Motor neuron (in vitro differentiated cells): ENCODE measurements at places on chromosomes 5 and 9.

DNA sequence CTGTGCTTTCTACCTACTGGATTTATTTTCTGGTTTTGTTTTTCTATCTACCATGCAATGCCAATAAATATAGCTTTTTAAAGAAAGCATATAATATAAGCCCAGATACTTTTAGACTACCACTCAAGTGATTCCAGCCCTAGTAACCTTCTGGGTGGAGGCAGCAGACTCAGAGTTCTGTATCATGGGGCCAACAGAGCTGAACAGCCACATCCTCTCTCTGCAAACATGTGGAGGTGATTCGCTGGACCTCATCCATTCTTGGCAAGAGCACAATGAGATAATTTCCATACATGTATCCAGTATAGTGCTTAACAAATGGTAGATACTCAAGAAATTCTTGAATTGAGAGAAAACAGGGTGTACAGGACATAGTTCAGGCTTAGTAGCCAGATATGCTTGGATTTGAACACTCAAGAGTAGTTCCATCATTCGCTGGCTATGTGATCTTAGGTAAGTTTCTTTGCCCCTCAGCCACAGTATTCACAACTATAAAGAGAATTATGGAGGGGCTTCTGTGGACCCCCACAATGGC, 124.5 kb downstream of the ASTN2 start:
- no peak for ATAC-seq

GRCh38 chr9:86821006-86821845, 126.1 kb downstream of the GAS1 start:
- no peak for ATAC-seq

GRCh38 chr9:124454296-124454695, 4.0 kb downstream of the ADGRD2 start:
- no peak for ATAC-seq

DNA sequence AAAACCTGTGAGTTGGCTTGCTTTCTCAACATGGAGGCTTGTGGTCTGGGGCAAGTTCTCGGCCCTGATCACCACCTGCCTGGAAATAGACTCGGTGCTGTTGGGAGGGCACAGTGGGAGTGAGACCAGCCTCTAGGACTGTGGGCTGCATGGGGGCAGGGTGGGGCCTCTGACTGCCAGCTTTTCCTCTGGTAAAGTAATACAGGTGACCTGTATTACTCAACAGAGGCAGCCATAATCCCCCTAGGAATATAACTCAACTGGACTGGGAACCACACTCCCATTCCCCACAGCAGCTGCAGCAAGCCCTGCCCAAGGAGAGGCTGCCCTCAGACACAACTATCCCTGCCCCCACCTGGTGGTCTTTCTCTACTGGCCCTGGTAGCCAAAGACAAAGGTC, 72.8 kb downstream of the C9orf153 start:
- no peak for ATAC-seq

DNA sequence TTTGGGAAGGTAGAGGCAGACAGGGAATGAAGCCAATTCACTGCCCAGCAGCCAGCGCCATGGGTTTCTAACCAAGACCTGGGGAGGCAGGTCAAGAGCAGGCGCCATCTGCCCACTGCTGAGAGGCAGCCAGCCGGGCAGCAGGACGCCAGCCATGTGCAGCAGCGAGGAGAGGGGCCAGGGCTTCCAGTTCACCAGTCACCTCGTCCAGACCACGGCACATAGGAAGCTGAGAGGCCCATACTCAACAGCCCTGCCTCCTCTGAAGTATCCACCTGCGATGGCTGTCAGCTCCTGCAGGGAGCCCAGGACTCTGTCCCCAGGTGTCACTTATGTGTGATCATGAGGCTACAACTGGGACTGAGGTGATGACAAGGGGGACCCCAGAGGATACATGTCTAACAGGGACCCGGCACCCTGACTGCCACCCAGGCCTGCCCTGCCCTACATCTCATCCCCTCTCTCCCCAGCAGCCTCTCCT, 30.1 kb downstream of the IPPK start:
- ATAC-seq, result no peak

DNA sequence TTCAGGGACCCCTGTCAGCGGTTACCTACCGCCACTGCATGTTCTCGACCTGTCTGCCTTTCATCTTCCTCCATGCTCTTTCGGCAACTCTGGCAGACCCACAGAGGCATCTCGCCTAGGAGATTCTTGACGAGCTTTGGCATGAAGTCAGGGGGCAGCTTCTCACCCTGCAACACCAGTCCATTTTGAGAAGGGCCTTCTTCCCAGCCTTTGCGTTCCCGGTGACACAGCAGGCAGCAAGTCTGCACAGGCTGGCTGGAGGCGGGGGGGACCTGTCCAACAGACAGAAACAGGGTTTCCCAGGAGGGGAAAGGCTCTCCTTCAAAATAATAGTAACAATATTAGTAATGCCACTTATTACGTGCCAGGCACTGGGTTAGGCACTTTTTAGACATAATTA, 15.5 kb downstream of the FAM193B start:
- ATAC-seq, result no peak

- ATAC-seq, result peak; percentile 65
Observed at GRCh38 chr5:172167895-172168294, 20.1 kb downstream of the STK10 start.

DNA sequence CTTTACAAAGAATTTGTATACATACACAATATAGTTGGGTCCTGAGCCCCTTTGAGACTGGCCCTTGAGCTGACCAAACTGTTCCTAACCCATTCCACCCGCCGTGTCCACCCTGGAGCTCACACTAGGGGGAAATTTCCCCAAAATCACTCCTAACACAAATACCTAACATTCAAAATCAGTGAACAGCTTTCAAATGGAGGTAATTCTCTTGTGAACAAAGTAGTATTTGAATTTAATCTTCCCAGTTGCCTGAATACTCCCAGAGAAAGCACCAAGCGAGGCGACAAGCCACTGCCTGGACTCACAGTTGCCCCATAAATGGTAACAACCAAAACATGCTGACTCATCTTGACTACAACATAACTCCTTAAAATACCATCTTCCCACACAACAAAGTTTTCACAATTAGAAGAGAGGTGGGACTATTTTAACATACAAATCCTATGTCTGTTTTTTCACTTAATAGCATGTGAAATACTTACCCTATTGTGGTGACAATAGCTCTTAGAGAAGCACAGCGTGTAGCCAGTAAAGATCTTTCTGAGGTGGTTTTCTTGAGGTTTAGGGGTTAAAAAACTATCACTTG, 31.7 kb upstream of the SCAMP1 start:
- no peak for ATAC-seq

DNA sequence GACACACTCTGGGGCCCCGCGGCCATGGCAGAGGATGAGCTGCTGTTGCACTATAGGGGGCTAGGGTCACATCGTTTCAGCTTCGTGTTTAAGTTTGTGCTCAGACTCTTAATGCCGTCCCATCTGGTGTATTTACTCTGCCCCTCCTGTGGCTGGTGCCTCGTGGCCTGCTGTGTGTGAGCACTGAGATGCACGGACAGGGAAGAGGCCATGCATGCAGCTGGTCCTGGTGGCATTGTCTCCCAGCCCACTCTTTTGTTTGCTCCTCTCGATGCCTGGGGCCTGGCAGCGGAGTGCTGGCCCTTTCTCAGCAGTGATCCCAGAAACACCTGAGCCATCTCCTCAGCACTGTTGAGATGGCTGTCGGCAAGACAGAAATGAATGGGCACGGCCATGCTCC, 30.0 kb upstream of the PHF2 start:
- no peak for ATAC-seq

- ATAC-seq, result no peak
Observed at GRCh38 chr5:173550641-173551040, 65.8 kb downstream of the BOD1 start.

DNA sequence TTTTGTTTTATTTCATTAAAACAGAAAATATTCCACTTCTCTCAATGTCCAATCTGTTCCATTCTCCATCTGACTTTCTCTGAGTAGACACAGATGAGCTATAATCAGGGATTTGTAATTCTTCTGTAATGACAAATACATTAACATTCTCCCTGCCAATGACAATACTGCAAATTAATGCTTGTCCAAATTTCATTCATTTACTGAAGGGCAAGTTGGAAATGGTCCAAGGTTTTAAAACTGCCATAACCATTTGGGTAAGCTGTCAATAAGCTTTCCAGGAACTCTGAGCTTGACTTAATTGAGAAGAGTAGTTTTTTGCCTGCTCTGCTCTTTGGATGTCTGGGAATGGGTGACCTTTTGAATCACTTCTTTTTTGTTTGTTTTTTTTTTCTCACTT, 253.5 kb downstream of the DMRTA1 start:
- no peak for ATAC-seq
